ENCODE measurements at places on chromosomes 11 and 22.

DNA sequence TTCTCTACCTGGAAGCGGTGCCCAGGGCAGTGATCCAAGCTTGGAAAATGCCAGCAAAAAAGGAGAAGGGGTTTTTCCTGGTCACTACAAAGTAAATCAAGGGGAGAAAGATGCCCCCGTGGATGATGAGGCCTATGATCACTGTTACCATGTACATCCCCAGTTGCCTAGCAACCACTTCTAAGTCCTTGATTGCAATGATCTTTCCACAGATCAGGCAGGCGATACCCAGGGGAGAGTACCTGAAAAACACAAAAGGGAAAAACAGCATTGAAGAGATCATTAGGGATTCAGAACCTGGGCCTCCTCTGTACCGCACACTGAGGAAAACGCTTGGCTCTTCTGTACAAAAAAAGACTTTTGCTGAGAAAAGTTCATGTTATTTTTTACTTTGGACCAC is 127.1 kb downstream of the SLC1A2 start:
- no peak for DNase-seq

GRCh38 chr11:9626496-9627394 is 37.1 kb upstream of the SWAP70 start:
- DNase-seq, result no peak

GRCh38 chr11:121420398-121420797 is 31.7 kb upstream of the SORL1 start:
- no peak for DNase-seq

DNA sequence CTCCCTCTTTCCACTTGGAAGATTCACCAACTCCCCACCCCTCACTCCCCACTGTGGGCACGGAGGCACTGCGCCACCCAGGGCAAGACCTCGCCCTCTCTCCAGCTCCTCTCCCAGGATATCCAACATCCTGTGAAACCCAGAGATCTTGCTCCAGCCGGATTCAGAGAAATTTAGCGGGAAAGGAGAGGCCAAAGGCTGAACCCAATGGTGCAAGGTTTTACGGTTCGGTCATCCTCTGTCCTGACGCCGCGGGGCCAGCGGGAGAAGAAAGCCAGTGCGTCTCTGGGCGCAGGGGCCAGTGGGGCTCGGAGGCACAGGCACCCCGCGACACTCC is 397 bp upstream of the CD44 start:
- DNase-seq, result no peak

DNA sequence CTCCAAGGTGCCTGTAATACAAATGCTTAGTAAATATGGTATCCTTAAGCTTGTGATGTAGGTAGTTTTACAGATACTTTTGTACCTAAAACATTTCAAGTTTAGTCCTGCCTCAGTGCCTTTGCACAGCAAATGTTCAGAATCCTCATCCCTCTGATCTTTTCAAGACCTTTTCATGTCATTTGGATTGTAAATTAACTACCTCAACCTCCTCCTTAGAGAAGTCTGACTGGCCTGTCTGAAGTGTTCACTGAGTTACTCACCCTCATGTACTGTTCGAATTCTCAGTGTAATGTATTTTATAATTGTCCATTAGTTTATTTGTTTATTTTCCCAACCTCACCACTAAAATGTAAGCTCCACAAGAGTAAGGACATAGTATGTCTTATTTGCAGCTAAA is 147.5 kb downstream of the ELP4 start:
- no peak for DNase-seq

DNA sequence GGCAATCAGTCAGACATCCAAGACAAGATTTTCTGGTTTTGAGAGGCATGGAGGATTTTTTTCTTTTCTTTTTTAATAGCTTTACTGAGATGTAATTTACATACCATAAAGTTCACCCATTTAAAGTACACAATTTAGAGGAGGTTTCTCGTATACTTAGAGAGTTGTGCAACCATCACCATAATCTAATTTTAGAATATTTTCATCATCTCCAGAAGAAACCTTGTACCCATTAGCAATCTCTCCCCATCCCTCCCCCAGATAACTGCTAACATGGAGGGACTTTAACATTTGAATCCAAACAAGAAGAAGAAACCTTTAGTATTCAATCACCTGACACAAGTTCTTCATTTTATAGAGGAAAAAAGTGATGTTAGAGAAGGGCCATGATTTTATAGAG is 83.6 kb downstream of the CLPB start:
- DNase-seq, result no peak

DNA sequence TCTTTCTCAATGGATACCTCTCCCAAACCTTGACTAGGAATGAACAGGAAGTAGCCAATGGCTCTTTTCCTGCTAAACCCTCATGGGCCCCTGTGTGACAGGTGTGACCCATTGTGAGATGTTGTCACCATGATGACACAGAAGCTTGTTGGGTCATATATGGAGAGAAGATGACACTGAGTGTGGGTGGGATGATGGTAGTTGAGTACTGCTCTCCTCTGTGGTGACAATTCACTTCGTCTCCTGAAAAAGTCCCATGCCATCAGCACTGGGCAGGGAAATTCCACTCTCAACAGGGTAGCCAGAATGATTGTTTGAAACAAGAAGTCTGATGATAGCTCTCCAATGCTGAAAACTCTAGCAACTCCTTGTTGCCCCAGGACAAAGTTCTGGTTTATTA is 94.0 kb upstream of the SEZ6L start:
- no peak for DNase-seq

- no peak for DNase-seq
Measured at GRCh38 chr11:61194169-61194671, 9.1 kb upstream of the PGA3 start.

DNA sequence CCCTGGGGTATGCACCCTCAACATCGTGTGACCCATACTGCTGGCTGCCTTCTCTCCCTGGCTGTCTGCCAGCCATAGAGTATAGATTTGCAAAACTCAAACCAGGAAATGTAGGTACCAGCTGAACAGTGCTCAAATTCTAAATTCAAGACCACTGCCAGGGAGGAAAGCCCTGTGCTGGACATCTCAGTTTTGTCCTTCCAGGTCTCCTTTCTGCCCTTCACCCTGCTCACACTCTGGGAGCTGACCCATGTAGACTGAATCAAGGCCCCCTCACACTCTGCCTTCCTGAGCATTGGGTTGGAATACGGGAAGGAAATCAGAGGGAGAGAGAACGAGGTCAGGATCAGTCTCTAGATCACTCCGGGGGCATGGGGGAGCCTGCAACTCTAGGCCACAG is 12.4 kb upstream of the DRD2 start:
- no peak for DNase-seq

GRCh38 chr11:97019754-97020153 is 629.9 kb downstream of the JRKL start:
- no peak for DNase-seq
